ENCODE measurements at places on chromosomes 1 and 21.

DNA sequence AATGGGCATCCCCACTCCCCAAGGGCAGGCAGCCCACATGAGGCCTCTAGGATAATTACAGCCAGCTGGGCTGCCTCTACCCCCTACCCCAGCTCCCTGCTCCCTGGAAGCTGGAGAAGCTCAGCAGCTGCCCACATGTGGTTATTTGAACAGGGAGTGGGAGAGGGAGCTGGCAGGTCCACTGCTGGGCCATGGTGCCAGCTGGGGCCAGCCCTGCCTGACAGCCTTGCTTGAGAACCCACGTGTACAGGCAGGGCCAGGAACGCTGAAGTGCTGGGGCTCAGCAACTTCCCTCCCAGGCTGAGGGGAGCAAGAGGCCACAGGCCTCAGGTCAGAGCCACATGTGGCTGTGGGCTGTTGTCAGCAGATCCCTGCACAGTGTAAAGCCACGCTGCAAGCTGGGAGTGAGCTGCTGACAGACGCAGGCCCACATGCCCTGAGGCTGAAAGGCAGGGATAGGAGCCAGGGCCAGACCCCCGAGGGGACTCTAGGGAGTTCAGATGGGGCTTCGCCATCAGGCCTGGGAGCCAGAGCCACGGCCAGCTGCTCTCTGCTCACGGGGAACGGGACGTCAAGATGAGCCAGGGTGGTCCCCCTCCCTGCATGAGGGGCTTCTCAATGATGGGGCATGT is 129.0 kb downstream of the SYF2 start:
- DNase-seq = no peak

- no peak for DNase-seq
These were observed 72.6 kb downstream of the SNRPE start for GRCh38 chr1:203934027-203934426.

GRCh38 chr1:228017356-228018124 is 10.7 kb downstream of the WNT3A start:
- no peak for DNase-seq

DNA sequence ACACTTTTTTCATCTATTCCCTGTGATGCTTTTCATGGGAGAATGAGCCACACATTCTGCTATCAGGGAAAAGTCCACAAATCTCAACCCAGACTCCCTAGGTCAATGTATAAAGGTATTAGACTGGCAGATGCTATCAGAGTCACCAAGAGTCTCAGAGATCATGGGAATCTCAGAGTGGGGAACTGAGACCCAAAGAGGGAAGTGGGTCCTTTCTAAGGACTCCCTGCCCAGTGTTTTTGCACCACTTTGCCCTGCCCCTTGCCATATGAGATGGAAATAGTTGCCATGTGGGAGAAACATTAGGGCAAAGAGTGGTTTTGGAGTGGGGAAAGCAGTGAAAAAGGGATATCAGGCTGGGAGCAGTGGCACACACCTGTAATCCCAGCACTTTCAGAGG is 19.1 kb upstream of the AZIN2 start:
- no peak for DNase-seq

DNA sequence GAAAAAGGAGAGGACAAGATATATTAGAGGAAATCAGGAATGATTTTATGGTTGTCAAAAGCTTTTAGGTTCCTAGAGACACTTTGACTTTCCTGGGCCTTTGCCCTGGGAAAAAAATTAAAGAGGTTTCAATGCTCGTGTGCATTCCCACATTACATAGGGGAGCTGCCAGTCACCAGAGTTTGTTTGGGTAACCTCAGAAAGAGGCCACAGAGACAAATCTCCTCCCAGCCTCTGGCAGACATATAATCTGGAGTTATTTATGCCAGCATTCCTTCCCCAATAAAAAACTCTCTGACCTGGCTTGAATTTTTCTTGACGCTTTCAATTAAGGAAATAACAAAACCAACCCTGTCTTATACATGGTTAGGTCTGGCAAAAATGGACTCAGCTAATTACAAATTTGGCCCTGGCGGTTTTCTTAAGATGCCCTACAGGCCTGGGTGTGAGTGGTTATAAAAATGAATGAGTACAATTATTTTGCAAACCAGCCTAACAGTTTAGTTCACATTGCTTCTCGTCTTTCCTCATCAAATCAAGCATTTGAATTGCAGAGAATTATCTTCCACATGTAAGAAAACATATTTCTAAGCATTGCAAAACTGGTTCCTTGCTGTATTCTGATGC is 63.7 kb downstream of the WLS start:
- DNase-seq = no peak

GRCh38 chr21:38422082-38422481 is 76.2 kb downstream of the ERG start:
- no peak for DNase-seq

DNA sequence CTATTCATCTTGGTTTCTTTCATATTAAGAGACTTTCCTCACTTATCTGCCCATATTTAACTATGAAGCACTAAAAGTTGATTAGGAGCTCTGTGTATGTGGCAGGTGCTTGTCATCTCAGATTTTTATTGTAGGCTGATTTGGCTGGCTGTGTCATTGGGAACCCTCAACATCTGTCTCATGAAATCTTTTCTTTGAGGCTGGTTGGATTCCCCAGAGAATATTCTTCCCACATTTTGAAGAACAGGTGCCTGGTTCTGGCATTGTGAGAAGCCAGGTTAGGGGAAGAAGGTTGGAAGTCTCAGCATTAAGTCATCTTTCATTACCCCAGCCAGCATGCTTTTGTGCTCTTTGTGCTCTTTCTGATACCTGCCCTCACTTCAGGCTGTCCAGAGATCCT is 37.1 kb downstream of the EEIG2 start:
- no peak for DNase-seq

DNA sequence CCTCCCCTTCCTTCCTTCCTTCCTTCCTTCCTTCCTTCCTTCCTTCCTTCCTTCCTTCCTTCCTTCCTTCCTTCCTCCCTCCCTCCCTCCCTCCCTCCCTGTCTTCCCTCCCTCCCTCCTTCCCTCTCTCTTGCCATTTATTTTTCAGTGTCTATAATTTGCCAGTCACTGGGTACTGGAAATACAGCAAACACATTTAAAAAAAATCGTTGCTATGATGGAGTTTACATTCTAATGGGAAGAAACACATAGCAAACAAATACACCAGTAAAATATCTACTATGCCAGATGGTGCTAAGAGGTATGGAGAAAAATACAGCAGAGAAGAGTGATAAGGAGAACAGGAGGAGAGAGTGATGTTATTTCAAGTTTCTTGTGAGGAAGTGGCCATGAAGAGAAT is 309.5 kb downstream of the CTH start:
- no peak for DNase-seq

DNA sequence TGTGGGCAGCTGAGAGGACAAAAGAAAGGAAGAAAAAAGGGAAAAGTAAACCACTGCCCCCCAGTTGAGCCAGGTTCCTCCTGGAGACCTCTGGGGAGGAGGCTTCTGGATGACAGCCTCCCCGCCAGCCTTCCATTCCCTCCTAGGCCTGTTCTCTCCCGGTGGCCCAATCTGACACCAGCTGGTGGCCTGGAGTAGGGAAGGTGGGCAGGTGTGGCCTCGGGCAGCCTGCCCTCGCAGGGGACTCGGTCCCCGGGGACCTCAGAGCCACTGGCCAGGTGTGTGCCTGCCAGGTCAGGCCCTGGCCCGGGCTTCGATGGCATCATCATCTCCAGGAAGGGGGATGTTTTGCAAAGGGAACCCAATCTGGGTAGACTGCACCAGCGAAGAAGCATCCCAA is 159.0 kb downstream of the CASZ1 start:
- DNase-seq = no peak

- no peak for DNase-seq
These were observed 137.1 kb upstream of the MAGI3 start for GRCh38 chr1:113253187-113253586.

GRCh38 chr1:11355559-11356475 is 82.8 kb downstream of the UBIAD1 start:
- no peak for DNase-seq

GRCh38 chr1:169809370-169810095 is 14.8 kb upstream of the METTL18 start:
- peak; percentile 24 for DNase-seq

- DNase-seq = no peak
These were observed 280.7 kb downstream of the LMX1A start for GRCh38 chr1:165075725-165076370.

DNA sequence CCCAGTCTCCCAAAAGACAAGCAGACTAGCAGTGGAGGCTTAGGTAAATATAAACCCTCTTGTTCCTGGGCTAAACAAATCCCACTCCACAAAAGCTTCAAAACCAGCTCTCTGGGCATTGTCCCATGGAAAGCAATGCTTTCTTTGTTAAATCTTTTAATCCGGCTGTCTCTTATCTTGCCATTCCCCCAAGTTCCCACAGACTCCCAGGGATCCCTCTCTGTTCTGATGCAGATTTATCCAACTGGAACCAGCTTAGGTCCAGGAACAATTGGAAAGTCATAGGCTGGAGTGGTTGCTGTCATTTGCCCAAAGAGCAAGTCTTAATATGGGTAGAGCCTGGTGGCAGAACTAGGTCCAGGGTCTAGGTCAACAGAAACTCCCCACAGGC is 110.1 kb upstream of the ATP1A1 start:
- no peak for DNase-seq

- DNase-seq = no peak
These were observed 125.0 kb downstream of the PTPN14 start for GRCh38 chr1:214426426-214426812.

DNA sequence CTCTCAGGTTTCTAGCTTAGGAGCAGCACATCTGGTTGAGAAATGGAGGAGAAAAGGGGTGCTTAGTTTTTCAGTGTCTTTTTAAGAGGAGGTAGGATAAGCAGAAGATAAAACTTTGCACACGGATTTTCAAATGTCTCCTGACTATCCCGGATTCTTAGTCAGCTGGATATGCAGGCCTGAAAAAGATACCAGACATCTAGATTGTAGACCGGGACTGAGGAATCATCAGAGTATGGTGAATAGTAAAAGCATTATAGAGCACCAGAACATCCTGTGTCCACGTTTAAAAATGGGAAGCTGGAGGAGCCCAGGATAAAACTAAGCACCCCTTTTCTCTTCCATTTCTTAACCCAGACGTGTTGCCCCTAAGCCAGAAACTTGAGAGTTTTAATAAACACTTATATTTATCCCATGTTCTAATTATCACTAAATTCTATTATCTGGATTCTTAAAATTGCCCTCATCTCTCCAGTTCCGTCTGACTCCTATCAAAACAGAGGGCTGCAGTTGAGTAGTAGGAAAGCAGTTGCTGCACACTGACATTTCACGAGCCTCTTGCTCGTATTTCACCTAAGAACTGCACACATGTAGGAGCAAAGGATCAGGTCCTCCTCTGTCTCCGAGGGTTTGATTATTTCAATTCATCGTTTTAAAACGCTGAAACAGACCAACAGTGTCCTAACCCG is 609 bp downstream of the PIGK start:
- no peak for DNase-seq

- no peak for DNase-seq
These were observed 5.2 kb upstream of the MR1 start for GRCh38 chr1:181028615-181029014.

GRCh38 chr1:246367041-246367440 is 140.0 kb downstream of the SMYD3 start:
- no peak for DNase-seq

DNA sequence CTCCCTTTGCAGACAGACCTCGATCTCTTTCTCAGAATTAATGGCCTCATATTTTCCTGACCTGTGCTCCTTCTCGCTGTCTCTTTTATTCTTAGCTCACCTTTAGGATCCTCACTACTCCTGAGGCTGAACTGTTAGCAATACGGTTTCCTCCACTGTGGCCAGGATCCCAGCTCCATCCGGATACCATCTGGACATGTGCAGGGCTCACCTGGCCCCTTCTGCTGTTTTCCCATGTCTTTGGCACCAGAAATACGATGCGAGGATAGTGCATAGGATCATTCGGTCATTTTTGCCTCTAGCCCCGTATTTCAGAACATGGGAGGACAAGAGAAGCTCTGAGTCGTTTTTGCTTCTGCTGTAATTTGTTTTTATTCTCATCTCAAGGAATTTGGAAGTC is 108.5 kb upstream of the KIF26B start:
- no peak for DNase-seq

DNA sequence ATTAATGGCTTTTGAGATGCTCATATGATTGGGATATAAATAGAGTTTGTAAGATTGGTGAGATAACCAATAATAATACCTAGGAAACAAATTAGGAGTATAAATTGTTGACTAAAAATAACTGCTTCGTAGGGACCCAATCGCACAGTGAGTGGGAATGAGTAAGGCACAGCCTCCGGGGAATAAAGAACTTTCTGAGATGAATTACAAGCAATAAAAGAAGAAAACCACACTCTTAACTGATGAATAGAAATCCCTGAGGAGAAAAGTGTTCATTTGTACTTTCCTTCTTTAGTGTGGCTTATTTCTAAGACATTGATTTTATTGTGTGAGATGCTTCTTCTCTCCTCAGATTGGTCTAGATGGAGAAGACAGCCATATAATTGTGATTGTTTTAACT is 443.4 kb upstream of the PRMT6 start:
- DNase-seq = no peak

DNA sequence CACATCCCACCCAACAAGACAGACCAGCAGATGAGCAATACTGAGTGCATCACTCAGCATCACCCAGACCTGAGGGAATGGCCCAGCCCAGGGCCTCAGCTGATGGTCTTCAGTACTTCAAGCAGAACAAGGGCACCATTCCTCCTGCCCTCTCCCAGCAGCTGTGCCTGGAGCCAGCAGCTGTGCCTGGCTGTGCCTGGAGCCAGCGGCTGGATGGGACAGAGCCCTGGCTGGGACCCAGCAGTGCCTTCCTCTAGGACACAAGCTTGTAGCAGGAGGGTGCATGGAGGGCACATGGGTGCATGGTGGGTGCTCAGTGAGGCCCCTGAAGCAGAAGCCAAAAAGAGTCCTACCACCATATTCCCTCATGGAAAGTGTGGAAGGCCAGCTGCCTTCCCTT is 583.8 kb downstream of the NPHP4 start:
- DNase-seq = no peak

DNA sequence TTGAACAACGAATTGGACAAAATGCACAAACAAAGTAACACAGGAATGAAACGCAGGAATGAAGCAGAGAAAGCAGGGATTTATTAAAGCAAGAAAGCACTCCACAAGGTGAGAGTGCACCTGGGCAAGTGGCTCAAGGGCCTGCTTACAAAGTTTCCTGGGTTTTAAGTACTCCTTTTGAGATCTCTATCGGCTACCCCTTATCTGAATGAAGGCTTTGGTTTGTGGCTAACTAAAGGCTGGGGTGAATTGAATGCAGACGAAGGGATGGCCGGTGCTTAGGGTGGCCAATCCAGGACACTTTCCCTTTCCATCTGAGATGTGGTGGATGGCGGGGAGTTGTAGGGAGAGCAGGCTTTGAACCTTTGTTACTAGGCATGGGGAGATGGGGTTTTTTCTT is 151.4 kb upstream of the KIAA0040 start:
- no peak for DNase-seq

- no peak for DNase-seq
These were observed 22.7 kb downstream of the PIGM start for GRCh38 chr1:160009081-160009480.

DNA sequence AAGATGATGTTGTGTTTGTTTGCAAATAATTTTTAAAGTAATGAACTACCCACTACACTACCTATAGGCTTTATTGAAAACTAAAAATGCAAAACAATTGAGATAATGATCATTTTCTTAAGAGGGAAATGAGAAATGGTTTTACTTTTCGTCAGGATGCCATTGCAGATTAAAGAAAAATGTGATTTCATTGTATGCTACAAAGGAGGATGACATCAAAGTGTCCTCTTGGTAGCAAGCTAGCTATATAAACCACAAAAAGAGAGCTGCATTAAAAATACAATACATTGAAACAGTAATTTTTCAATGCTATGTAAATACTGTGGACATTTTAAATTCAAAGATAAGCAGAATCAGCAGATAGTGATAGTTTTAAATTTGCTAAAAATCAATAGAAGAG is 87.5 kb upstream of the DPYD start:
- DNase-seq = no peak

Data from activated CD4-positive, alpha-beta T cell treated with anti-CD3 and anti-CD28 coated beads for 4 hours (primary cell).